Activated CD8-positive, alpha-beta memory T cell treated with anti-CD3 and anti-CD28 coated beads, Interleukin-2, amount 10 ng/mL, durations not matched to agents 7 days and 5 days (primary cell): ENCODE measurements at places on chromosomes 4 and X. TPM values are rescaled to one million over a fixed set of nuclear protein-coding genes. Genes with fewer than 3 reads are reported as not detected.

DNA sequence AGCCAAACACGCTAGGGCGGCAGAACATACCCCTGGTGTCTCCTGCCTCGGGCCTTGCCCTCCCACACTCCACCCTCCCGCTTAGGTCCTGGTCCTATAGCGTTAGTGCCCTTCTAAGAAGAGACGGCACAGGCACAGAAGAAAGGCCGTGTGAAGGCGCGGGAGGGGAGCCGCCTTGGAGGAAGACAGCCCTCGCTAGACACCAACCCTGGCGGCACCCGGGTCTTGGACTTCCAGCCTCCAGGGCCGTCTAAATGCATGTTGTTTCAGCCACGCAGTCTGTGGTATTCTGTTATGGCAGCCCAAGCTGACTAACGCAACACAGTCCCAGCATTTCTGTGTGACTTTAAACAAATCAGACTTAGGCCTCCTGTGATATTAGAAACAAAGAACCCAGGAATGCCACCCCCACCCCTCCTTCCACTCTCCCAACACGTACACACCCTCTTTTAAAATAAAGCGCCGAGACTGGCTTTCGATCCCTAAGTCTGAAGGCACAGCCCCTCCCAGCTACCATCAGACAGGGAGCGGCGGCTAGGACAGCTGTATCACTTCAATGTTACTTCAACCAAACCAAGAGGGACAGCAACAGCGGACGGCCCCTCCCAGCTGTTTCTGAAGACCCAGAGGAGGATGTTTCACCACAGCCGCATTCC is 128.0 kb downstream of the AFAP1 start:
- no peak for DNase-seq

MAGEC2 gene
- total RNA-seq, result not detected

GRCh38 chrX:68878977-68879645 is 50.3 kb downstream of the EFNB1 start:
- no peak for DNase-seq

DNA sequence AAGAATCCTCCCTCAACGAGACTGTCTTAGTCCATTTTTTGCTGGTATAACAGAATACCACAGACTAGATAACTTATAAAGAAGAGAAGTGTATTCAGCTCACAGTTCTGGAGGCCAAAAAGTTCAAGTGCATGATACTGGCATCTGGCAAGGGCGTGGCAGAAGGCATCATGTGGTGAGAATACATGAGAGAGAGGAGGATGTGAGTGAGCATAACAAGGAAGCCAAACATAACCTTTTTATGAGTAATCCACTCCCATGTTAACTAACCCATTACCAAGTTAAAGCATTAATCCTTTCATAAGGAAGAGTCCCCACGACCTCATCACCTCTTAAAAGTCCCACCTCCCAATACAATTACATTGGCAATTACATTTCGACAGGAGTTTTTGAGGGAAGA is 504.6 kb downstream of the IQCM start:
- DNase-seq, result no peak

GRCh38 chrX:24777660-24778059 is 83.9 kb downstream of the POLA1 start:
- DNase-seq, result no peak

ELF2 gene
- 39.8 TPM for total RNA-seq

DNA sequence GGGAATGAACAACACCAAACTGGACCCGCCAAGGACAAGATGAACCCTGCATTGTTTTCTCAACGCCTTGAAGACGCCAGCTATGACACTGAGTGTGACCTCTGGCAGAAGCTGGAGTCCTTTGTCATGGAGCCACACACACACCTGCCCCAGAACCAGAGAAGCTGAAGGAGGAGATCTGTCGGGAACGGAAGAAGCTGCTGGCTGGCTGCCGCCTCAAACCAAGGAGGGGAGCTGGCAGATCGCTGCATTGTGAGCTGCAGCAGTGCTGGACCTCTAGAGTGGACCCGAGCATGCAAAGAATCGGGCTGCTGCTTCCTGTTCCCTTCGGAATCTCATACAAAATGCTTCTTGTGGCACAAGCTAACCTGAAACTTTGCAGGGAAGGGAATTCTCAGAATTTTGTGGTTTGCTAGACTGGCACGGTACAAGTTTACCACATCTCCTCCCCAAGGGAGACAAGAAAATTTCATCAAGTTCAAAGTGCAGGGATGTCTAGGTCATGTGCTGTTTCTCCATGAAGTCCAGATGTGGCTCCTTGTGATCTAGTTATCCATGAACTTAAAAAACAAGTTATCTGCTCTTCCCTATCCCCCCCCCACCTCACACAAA is 23.4 kb upstream of the GLRB start:
- no peak for DNase-seq

DNA sequence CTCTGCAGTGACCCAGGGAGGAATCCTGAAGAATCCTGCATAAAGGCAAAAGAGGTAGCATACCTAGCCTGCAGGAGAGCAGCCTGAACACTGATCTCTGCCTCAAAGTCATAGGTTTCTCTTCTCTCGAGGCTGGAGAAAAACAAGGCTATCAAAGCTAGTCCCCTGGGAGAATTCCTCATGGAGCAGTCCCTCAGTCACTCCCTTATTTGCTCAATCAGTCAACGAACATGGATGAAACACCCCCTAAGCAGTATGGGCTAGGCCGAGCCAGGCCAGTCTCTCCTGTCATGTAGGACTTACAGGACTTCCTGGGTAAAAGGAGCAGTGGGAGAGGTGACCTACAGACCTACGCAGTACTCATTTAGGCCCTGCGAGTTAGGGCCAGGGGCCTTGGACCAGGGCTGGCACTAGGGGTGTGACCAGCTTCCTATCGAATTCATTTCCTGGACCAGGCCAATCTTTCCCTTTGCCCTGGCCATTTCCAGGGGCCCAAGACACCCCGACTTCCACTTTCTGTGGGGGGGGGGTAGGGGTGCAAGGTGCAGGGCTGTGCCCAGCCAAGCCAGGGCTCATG is 164.1 kb downstream of the EFNB1 start:
- DNase-seq, result no peak
